ENCODE measurements at places on chromosomes 7 and 10. TPM values are rescaled to one million over a fixed set of nuclear protein-coding genes. Genes with fewer than 3 reads are reported as not detected.
A peak's percentile ranks its signal among the peaks of the same experiment; 100 is the strongest.

The HOGA1 gene
- not detected for total RNA-seq

DNA sequence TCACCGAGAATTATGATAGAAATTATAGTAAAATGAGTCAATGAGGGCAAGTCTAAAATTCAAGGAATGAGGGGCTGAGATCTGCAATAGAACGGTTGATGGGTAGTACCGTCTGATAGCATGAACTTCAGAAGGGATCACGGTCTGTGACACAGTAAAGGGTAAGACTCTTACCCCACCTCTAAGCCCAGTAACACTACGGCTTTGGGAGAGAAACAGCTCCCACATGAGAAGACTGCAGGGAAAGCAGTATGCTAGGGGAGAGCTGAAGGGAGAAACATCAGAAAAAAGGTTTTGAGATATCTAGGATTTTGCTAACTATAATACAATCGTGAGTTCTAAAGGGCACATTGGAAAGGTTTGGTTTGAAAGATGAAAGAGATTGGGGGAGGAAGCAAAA lies 12.8 kb upstream of the AKAP9 start:
- no peak for DNase-seq

DNA sequence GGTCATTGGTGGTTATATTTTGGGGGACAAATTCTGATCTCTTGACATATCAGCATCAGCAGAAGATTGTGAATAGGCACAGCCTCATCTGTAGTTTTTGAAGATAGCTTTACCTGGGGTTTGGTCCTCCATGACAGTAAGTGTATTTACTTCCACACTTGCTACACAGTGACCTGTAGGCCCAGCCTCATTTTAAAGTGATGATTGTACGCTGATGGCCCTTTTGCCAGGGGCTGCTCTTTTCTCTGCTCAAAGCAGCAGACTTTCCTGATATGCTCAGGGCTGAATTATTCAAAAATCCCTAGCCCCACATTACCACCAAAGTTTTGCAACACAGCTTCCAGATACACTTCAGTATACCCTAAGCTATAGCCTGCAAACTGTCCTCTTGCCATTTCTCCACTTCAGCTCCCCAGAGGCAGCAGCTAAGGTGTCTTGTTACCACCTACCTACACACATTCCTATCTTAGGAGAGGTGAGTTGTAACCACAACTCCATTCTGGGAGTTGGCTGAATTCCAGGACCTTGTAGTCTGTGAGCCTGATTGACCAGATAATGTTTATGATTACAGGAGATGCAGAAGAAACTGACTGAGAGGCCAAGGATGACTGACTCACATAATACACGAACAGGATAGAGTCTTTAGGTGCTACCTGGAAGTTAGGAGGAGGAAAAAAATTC lies 6.0 kb downstream of the ASB4 start:
- DNase-seq = no peak

GRCh38 chr7:1767524-1767923 lies 97.4 kb downstream of the ELFN1 start:
- peak; percentile 18 for DNase-seq

GRCh38 chr7:138481447-138482380 lies 21.7 kb downstream of the TRIM24 start:
- no peak for DNase-seq

The GGCT gene
- total RNA-seq = 66.0 TPM

DNA sequence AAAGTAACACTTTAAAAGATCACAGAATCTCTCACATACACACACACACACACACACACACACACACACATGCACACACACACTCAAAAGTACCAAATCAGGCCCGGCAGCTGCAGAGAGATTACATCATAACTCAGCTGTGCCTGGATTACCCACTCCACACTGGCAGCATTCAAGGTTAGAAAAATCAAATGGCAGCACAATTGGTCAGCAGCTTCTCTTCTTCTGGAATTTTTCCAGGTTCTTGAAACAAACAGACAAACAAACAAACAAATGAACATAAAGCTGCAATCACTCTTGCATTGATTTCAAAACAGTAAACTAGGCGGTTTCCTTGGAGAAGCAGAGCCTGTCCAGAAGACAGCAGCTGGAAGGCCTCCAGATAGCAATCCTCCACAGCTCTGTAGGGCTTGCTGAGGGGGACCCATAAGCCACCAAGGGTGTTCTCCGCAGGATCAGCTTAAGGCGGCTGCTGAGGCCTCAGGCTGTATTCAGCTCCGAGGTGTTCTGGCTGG lies 24.5 kb upstream of the FAM133B start:
- DNase-seq = peak; percentile 27

The VWA2 gene
- total RNA-seq = not detected

DNA sequence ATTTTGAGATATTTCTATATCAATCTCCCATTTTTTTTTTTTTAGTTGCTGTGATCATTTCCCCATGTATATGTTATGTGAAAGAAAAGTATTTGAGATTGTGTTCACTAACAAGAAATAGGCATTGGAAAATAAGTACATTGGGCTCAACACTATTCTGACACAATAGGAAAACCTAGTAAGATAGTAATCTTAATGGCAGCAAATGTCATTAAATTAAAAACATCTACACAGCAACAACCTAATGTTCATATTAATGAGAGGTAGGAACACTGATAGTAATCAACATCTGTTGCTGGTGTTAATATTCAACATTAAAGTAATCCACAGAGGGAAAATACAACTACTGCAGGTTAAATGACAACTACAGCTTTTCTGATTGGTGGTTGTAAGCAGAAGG lies 1.5 kb upstream of the GTPBP10 start:
- DNase-seq = no peak

The TFPI2 gene
- 7.8 TPM for total RNA-seq

GRCh38 chr7:20595971-20596370 lies 19.5 kb upstream of the ABCB5 start:
- DNase-seq = no peak

DNA sequence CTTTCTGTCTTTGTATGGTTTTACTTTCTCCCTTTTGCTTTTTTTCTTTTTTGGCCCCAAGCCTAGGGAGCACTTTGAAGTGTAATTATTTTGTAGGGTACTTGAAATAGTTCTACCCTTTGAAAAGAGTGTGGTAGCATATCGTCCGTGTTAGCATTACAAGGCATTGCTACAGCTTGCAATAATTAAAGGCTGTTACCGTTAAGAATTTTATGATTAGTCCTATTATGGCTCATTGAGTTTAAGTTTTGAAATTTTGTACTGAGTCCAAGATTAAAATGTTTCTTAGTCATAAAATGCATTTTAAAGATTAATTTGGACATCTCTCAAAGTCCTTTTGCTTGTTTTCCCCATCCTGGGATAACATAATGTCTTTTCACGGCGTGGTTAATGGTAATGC lies 490.0 kb upstream of the LRRN3 start:
- peak; percentile 22 for DNase-seq

DNA sequence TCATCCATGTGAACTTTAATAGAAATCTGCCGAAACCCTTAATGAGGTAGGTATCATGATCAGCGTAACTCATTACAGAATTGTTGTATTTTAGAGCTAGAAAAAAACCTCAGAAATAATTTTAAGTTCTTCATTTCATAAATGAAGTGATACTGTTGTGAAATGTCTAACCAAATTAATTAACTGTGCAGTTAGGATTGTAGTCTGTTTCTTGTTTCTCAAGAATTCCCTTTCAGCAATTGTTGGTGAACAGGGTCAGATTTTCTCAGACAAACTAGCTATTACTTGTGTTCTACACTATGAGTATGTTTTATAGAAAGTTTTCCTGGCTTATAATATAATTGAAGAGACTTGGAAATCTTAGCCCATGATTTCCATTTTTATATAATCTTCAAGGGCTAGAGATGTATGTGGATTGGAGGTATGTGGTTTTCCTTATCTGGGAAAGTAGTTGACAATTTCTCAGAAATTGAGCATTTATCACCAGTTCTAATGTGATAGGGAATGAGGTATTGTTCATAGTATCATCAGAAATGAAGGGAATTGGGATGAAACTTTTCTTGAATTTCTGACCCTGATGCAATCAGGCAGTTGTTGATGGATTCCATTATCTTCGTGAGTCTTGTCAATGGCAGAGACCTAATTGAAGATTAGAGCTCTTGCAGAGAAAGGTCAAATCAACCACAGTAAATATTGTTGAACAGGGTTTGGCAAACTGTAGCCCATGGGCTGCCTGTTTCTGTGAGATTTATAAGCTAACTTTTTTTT lies 55.0 kb downstream of the ST7 start:
- no peak for DNase-seq

The LRRC18 gene
- total RNA-seq = not detected

GRCh38 chr10:126227762-126228134 lies 160.5 kb downstream of the ADAM12 start:
- peak; percentile 68 for DNase-seq

- no peak for DNase-seq
Measured at GRCh38 chr7:82678259-82678658, 234.7 kb upstream of the CACNA2D1 start.

DNA sequence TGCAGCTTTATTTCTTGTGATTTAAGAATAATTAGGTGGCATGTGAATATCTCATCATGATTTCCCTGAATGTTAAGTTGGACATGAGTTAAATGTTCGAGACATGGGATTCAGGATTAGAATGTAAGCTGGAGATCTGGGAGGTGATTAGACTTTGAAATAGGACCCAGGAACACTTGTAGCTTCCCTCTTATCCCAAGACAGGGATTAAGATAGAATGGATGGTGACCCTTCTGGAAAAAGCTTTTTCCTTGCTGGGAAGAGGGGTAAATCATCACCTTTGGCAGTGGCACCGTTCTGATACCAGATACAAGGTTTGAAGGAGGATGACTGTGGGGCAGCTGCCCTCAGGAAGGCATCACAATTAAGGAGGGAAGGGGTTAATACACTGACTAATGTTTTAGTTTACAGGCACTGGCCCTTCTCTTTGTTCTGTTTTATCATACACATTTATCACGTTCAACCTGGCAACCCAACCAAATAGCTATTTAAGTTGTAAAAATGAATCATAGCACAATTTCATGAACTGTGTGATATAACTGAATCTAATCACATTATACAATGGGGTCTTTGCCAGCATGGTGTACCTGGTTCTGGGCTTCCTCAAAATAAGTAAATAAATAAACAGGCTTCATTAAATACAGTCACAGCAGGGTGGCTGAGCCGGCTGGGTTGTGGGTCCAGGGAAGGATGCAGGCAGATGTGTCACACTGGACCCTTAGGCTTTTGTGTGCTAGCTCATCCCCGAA lies 212.7 kb downstream of the LRMDA start:
- no peak for DNase-seq

The USP6NL gene
- total RNA-seq = 38.7 TPM

The HOXA7 gene
- total RNA-seq = 0.56 TPM

DNA sequence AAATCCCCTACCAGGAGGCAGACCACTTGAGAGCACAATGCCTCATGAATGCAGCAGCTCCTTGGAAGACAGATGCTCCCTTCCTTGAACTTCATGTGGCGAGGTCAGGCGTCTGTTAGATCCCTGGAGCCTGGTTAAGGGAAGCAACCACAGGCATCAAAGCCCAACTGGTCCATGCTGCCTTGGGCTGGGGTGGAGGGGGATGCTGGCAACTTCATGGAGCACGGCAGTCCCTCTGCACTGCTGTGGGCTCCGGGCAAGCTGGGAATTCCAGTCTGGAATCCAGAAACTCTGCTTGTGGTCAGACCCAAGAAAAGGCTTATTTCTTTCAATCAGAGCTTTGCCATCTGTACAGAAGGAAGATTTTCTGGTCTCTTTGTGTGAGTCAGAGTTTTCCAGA lies 130.4 kb downstream of the PFKFB3 start:
- no peak for DNase-seq

GRCh38 chr10:78863140-78863905 lies 205.4 kb upstream of the ZMIZ1 start:
- DNase-seq = no peak

GRCh38 chr10:24519950-24520349 lies 203.7 kb downstream of the ARHGAP21 start:
- DNase-seq = no peak

DNA sequence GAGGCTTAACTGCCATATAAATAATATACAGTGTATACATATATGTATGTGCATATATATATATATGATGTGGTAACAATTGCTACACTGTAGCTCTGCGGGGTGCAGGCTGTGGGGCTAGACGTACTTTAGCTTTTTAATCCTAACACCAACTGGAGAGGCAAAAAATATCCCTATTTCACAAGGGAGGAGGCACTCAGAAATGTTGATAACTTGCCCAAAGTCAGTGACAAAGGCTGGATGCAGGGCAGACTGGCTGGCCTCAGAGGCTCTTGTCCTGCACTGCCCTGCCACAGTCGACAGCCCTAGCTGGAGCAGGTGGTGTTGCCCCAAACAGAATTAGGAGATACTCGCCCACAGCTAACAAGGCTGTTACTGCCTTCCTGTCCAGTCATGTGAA lies 1.5 kb upstream of the RELN start:
- no peak for DNase-seq

- DNase-seq = no peak
Measured at GRCh38 chr10:89949496-89949895, 248.1 kb downstream of the KIF20B start.

DNA sequence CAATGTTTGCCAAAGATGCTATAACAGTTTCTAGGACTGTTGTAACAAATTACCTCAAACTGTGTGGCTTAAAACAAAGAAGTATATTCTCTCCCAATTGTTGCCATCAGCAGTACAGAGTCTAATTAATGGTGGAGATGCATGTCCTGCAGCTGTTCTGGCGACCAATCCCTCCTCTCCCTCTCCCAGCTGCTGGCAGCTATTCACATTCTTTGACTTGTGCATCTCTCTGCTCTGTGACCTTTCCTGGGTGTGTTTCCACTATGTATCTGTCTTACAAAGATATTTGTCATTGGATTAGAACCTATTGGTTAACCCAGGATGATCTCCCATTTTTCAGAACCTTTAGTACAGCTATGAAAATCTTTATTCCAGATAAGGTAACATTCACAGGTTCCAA lies 561.7 kb upstream of the POM121L12 start:
- DNase-seq = no peak

GRCh38 chr10:1100143-1100542 lies 44.0 kb downstream of the WDR37 start:
- no peak for DNase-seq

DNA sequence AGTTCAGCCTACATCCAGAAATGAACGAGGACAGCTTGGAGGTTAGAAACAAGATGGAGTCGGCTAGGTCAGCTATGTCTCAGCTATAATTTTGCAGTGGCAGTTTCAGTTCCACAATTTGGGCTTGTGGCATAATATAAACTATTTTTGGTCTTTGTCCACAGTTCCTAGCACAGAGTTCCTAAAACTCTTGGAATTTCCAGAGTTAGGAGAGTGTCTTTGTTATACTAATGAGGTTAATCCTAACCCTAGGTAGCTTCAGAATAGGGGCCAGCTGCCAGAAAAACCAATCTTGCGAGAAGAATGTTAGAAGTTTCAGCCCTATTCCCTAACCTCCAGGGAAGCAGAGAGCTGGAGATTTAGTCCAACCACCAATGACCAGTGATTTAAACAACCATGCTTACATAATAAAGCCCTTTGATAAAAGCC lies 131.9 kb downstream of the AKR1D1 start:
- no peak for DNase-seq

- DNase-seq = no peak
Measured at GRCh38 chr7:22219036-22219435, 137.9 kb downstream of the RAPGEF5 start.

- no peak for DNase-seq
Measured at GRCh38 chr7:101237206-101238067, at the start of gene CLDN15. Gene CLDN15 (minus strand): TSS chr7:101237802. CDS start chr7:101237581, 221 bp downstream.

Data from A673 (cell line).